Tibial nerve (tissue), 4 donors: ENCODE measurements at places on chromosomes 5 and 9. TPM values are rescaled to one million over a fixed set of nuclear protein-coding genes. Genes with fewer than 3 reads are reported as not detected.

The IL31RA gene
- total RNA-seq, result not detected

The GARIN3 gene
- total RNA-seq, result not detected

The MORN5 gene
- total RNA-seq, result not detected

The BSPRY gene
- total RNA-seq, result not detected

The SPINK1 gene
- not detected for total RNA-seq

The GNAQ gene
- 40.2 TPM for total RNA-seq

The C9 gene
- total RNA-seq, result not detected

DNA sequence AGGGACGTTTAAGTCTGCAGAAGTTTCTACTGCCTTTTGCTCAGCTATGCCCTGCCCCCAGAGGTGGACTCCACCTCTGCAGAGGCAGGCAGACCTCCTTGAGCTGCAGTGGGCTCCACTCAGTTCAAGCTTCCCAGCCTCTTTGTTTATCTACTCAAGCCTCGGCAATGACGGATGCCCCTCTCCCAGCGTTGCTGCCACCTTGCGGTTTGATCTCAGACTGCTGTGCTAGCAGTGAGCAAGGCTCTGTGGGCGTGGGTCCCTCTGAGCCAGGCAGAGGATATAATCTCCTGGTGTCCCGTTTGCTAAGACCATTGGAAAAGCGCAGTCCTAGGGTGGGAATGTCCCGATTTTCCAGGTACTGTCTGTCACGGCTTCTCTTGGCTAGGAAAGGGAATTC lies 2188.5 kb upstream of the WWC1 start:
- no peaks in the 10 kb centered on the region for H3K36me3 ChIP-seq
- no peak overlapping the region for H3K4me3 ChIP-seq
- DNase-seq, result no peak
- H3K27me3 ChIP-seq, result no peaks in the 10 kb centered on the region

GRCh38 chr5:71782393-71782770 lies 63.3 kb downstream of the CARTPT start:
- no peaks in the 10 kb centered on the region for H3K27me3 ChIP-seq
- no peak overlapping the region for H3K4me3 ChIP-seq
- H3K27ac ChIP-seq, result no peak overlapping the region
- H3K36me3 ChIP-seq, result no peaks in the 10 kb centered on the region
- H3K4me1 ChIP-seq, result no peaks in the 10 kb centered on the region

DNA sequence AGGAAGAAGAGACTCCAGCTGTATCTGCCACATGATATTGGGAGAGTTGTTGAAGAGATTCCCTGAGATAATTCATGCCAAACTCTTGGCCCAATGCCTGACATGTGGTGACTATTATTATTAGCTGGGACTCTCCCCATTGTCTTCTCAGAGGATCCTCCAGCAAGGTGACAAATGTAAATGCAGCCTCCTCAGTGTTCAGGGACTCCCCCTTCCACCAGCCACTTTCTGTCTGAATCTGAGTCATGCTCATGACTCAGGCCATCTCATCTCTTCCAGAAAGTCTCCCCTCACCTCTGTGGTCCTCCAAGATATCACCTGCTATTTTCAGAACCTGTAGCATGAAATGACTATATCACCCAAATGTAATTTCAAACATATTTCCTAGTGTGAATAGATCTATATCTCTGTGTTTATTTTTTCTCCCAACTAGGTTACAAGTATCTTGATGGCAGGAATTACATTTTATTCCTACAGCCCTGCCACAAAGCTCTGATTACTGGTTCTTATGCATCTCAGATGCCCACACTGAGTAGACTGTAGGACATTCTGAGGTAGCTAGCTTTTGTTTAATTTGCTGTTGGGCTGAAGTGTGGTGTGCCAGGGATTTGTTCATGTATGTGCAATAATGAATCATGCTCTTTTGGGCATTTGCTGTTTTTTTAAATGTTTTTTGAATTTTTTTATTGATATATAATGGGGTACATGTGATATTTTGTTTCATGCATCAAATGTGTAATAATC lies 126.6 kb upstream of the IL12B start:
- no peaks in the 10 kb centered on the region for H3K36me3 ChIP-seq
- no peaks in the 10 kb centered on the region for H3K4me1 ChIP-seq
- H3K27ac ChIP-seq, result no peak overlapping the region
- H3K27me3 ChIP-seq, result no peaks in the 10 kb centered on the region
- H3K4me3 ChIP-seq, result no peak overlapping the region

- H3K4me3 ChIP-seq, result no peak overlapping the region
- H3K36me3 ChIP-seq, result no peaks in the 10 kb centered on the region
- no peaks in the 10 kb centered on the region for H3K4me1 ChIP-seq
- H3K27ac ChIP-seq, result peak overlapping the region; percentile 1
These were observed 150.3 kb downstream of the UNC13B start for GRCh38 chr9:35311891-35312639.

DNA sequence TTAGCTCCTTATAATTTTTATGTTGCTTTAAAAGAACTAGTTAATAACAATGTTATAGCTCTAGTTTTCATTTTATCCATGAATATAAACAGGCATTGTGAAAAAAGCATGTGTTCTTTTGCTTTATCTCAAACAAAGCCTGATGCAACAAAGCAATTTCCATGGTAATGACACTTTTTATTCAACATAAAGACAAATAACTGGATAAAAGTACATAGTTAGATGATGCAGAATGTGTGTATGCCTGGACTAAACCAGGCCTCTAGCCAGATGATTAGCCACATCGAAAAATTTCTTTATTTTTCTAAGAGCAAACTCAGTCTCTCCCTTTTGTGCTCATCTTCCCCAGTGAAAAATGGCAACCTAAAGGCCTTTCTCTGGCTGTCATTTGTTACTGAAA lies 125.6 kb upstream of the TARS1 start:
- no peak overlapping the region for H3K4me3 ChIP-seq
- no peaks in the 10 kb centered on the region for H3K36me3 ChIP-seq
- no peak for DNase-seq
- no peaks in the 10 kb centered on the region for H3K27me3 ChIP-seq
- no peak overlapping the region for H3K27ac ChIP-seq

DNA sequence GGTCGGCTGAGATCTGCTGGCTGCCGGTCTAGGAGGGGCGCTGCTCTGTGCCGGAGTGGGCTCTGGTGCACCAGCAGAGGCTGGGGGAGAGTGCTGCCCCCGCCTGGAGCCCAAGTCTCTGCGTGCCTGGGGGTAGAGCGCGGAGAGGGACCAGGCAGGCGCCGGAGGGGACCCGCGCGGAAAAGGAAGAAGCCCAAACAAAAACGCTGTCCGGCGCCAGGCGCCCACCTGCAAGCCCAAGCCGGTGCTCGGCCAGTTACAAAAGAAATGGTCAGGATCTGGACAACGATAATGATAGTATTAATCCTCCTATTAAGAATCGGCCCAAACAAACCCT lies 571 bp upstream of the S1PR3 start:
- H3K4me3 ChIP-seq, result peak overlapping the region; percentile 91
- H3K36me3 ChIP-seq, result no peaks in the 10 kb centered on the region
- H3K4me1 ChIP-seq, result peaks cover 39% of the 10 kb centered on the region
- DNase-seq, result no peak
- H3K27ac ChIP-seq, result peak overlapping the region; percentile 68

DNA sequence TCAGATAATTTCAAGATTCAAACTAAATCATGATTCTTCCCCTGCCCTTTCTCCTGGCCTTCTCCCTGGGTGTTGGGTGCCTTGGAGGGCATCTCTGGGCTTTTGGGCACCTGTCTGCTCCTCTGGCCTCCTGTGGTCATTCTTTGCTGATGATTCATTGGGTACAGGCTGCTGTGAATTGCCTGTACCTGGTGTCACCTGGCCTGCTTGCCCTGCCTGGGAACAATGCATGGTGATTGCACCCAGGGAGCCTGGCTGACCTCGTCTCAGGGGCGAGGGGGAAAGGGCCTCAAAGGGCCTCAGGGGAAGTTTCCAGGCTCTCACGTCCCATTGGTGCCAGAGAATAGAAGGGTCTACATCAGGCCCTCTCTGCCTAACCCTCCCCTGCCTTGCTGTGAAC lies 20.1 kb upstream of the CKMT2 start:
- no peaks in the 10 kb centered on the region for H3K36me3 ChIP-seq
- H3K4me3 ChIP-seq, result no peak overlapping the region
